GM06990 (cell line): ENCODE measurements at places on chromosomes 1 and 21.

DNA sequence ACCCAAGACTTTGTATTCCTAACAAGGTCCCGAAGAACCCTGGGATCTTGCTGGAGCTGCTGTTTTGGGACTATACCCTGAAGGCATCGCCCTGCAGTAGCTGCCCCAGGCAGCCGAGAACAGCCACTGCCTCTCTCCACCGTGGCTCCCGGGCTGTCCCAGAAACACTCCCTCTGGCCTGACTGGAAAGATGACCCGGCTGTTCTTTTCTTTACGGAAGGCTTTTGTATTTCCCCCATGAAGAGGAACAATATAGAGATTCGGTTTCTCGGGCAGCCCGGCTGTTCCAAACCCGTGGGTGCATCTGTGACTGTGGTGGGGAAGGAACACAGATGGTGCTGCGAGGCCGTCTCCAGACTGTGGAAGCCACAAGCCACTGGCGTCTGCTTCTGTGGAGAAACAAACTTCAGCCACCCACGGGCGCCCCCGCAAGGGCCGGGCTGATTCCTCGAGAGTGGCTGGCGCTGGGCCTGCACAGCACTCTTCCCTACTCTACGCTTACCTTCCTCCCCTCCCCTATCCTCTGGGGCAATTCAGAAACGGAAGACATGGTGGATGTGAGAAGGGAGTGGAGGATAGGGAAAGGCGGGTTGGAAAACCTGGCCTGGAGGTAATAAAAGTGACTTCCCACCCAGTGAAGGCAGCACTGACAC is 33.7 kb upstream of the VASH2 start:
- peak; percentile 18 for DNase-seq

DNA sequence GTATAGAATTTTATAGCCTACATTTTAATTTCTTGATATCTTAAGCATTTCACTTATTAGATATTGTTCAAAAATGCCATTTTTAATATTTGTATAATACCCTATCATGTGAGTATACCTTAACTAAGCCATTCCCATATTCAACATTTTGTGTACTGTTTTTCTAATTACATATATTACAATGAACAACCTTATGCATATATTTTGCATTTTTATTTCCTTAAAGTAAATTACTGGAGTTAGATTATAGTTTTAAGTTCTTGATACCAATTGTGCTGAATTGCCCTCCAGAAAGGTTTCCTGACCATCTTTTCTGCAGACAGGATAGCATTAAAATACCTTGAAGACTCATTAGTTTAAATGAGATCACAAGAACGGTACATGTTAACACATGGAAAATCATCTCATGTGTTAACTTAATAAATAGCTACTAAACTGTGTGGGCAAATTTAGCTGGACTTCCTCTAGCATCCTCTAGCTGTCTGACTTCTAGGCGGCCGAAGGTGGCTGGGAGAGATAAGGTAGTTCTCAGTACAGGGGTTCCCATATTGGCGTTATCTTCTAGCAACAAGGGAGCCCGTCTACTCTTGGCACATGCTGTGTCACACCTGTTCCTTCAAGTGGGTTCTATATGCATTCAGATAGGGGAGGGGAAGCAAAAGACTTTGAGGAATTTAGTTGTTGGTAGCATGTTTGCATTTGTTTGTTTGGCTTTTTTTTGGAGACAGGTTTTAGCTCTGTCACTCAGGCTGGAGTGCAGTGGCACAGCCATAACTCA is 8.9 kb downstream of the DCLRE1B start:
- no peak for DNase-seq

DNA sequence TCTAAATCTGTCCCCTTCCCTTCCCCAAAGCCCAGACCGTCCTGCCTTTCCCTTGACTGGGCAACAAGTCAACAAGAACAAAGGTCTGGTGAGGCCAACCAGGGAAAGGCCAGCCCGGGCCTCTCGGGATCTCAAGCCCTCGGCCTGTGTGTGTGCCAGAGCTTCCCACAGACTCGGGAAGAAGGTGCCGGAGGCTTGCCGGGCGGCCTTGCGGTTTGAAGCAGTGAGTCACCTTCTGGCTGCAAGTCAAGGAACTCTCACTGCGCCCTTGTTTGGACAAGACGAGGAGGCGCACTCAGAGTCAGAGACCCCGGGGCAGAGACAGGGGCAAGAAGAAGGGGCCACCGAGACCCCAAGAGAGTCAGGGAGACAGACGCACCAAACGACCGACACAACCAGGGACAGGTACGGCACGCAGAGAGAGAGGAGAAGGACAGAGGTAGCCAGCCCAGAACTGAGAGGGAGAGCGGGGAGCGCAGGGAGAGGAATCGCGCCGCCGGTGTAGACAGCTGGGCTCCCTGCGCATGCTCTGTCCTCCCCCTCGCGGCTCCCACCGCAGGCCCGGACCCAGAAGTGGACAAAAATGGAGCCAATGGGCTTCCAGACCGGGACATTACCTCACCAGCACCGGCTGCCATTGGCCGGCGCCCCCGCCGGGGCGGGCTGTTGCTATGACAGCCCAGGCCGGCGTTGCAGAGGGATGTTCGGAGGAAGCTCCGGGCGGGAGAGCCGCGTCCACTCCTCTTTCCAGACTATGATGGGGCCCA is 66.6 kb upstream of the LAPTM5 start:
- peak; percentile 89 for DNase-seq

GRCh38 chr1:111596499-111596898 is 23.1 kb upstream of the RAP1A start:
- no peak for DNase-seq

- peak; percentile 27 for DNase-seq
Observed at GRCh38 chr1:153679337-153680119, 1.0 kb downstream of the NPR1 start.

- no peak for DNase-seq
Observed at GRCh38 chr21:36701756-36702621, 3.1 kb downstream of the SIM2 start.

DNA sequence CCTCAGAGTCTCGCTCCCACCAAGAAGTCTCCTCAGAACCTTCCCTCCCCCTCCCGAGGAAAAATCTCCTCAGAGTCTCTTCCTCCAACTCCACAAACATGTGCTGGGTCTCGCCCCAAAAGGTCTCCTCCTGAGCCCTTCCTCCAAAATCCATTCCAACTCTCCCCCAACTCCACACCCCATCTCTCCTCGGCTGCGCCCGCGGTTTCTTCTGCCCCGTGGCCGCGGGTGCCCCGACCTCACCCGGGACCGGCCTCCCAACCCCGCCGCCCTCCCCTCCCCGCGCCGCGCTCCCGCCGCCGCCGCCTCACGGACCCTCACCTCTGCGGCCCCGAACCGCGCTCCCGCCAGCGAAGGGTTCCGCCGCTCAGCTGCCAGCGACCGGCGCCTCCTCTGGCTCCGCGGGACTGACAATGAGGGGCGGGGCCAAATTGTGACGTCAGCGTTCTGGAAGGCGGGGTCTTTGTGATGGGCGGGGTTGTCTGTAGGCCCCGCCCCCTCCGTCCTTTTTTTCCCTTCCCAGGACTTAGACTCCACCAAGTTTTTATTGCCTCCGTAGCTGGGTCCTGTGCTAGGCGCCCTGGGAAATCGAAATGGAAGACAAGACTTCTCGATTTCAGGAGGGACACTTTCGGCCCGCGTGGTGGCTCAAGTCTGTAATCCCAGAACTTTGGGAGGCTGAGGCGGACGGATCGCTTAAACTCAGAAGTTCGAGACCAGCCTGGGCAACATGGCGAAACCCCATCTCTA is at the start of gene LUZP1:
Gene LUZP1, minus strand, starts transcription at position 412 of the 750 bp plus-strand sequence.
- peak; percentile 77 for DNase-seq

- no peak for DNase-seq
Observed at GRCh38 chr1:10121688-10122087, 88.7 kb upstream of the KIF1B start.

DNA sequence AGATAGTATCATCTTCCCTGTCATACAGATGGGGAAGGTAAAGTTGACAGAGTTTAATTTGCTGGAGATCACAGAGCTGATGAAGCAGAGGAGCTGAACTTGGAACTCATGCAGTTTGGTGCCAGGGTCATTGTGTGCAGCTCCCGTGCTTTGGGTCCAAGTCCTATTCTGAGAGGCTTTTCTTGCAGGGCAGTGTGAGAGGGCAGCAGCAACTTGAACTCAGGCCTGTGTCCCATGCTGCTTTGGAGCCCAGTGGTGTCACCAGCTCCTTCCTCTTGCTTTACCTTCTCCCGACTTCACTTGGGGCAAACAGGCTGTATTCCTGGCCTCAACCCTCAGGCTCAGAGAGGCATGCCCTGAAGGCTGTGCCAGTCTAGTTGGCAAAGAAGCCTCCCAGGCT is 24.7 kb downstream of the INAVA start:
- no peak for DNase-seq

- no peak for DNase-seq
Observed at GRCh38 chr1:221045151-221045550, 165.9 kb downstream of the HLX start.

DNA sequence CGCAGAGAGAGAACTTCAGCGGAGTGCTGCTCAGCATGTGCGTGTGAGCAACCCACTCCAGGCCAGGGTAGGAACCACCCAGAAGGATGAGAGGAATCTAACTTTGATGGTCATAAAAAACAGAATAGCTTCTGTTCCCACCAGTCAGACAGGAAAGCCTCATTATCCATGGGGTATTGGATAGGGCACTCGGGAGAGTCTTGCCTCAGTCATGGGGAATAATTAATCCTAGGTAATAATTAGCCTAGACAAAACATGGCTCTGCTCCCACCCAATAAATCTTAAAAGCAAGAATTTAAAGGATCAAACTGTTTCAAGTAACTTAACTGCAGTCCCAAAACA is 35.3 kb downstream of the LDLRAD1 start:
- DNase-seq, result no peak

- DNase-seq, result no peak
Observed at GRCh38 chr21:45146306-45146705, 71.9 kb downstream of the ADARB1 start.

- no peak for DNase-seq
Observed at GRCh38 chr21:29190923-29191331, 60.5 kb downstream of the MAP3K7CL start.

- peak; percentile 48 for DNase-seq
Observed at GRCh38 chr1:18875107-18875795, 15.8 kb upstream of the TAS1R2 start.

GRCh38 chr1:156869455-156869854 is 8.8 kb downstream of the NTRK1 start:
- no peak for DNase-seq

DNA sequence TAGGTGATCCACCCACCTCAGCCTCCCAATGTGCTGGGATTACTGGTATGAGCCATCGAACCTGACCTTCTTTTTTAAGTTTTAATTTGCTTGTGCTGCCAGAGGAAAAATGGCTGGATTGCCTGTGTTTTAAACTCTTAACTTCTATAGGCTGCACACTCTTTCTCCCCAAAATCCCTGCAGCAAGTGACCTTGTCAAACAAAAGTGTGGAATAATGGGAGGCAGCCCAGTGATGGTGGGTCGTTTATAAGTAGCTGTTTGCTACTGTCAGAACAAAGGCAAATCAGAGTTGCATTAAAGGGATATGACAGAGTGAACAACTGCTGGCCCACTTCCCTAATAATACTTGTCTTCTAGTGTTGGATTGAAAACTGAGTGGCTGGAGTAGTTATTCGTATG is 74.2 kb downstream of the ADGRL2 start:
- DNase-seq, result no peak

GRCh38 chr1:46098027-46098712 is 34.3 kb downstream of the PIK3R3 start:
- no peak for DNase-seq

DNA sequence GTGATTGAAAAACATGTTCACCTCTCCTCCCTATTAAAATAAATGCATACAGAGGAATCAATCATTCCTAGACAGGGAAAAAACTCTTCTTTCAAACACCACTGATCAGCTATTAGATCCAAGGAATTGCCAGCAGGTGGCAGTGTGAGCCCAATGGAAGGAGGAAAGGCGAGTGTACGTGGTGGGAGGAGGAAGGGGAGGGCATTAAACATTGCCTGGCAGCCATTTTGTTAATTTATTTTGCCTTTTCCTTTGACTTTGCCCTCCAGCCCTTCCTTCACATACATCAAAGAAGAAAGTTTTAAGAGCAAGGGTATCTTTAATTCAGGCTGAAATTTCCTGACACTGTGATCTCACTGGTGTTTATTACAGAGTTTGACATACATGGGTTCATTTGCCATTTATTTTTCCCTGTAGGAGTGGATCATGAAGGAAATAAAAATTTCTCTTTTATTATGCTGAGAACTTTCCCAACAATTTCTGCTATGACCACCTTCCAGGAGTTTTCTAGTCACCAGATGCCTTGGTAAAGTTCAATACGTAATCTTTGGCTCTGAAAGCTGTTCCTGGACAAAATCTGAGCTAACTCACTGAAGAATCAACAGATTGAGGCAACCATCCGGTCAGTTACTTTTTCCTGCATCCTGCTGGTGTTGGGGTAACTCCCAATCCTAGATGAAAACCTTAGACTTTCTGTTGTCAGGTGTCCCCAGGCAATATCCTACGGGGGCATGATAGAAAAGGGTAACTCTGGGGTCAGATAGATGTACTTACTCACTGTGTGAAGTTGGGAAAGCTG is 1.9 kb upstream of the GNAI3 start:
- peak; percentile 42 for DNase-seq

DNA sequence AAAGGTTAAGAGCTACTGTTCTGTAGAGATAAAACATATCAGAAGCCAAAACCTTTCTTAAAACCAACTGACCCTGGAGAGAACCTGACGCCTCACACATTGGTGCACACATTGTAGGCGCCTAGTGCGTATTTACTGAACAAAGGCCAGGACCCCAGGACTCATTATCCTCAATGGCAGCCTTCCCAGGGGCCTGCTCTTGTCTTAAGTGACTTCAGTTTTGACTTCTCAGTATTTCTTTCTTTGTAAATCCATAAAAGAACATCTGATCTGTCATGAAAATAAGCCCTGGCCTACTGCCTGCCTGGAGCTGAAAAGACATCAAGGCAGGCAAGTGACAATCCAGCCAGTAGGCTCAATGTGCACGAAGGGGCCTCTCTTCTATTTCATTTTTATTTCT is 27.6 kb downstream of the ABCA4 start:
- no peak for DNase-seq

DNA sequence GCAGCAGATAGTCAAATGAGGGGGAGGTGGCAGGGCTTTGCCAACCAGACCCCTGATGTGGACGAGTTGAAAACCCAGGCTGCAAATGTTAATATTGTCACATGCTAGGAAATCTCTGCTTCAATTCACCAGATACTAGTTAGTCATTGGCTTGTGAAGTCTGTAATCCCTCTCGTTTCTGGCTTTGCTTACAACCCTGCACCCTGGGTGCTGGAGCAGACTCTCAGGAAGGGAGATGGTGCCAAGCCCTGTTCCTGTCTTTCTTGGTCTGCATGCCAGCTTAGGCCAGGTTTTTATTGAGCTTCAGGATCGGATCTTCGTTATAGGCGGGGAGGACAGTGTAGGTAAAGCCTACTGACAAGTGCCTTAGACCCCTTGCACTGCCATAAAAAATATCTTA is 53.3 kb downstream of the MDM4 start:
- DNase-seq, result no peak
